Cerebellar nuclear complex (tissue), 1 donor: ENCODE measurements at places on chromosomes 2 and 18.

GRCh38 chr2:75565472-75566462 lies 5.0 kb upstream of the EVA1A start:
- DNase-seq, result no peak

GRCh38 chr18:54269893-54270844 lies 852 bp downstream of the POLI start:
- peak; percentile 7 for DNase-seq

- DNase-seq, result no peak
Observed at GRCh38 chr2:47908682-47909081, 2.4 kb upstream of the FBXO11 start.

- DNase-seq, result no peak
Observed at GRCh38 chr2:207926133-207926988, 99.0 kb downstream of the PLEKHM3 start.

GRCh38 chr2:44397447-44398175 lies 35.9 kb downstream of the CAMKMT start:
- no peak for DNase-seq

DNA sequence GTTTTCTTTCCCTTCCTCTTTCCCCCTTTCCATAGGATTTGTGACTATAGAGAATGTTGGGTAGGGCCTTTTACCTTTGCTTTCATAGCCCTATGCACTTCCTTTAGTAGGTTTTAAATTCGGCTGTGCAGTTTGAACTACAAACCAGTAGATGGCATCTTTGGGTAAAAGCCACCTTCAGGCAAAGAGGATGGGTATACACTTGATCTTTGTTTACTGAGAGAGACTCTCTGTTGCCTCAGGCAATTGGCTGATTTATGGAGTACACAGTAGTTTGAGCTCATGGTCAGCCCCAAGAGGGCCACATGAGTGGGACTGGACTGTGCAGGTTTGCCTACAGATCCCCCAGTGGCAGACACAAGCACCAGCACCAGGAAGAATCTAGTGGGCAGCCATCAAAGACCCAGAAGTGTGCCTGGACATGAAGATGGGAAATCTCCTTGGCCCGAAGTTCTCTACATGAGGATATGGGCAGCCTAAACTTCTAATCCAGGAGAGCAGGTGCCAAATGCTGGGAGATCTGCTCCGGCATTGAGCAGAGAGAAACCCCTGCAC lies 1304.3 kb upstream of the DDX18 start:
- no peak for DNase-seq

- DNase-seq, result no peak
Observed at GRCh38 chr2:159185401-159186130, 100.9 kb downstream of the WDSUB1 start.

DNA sequence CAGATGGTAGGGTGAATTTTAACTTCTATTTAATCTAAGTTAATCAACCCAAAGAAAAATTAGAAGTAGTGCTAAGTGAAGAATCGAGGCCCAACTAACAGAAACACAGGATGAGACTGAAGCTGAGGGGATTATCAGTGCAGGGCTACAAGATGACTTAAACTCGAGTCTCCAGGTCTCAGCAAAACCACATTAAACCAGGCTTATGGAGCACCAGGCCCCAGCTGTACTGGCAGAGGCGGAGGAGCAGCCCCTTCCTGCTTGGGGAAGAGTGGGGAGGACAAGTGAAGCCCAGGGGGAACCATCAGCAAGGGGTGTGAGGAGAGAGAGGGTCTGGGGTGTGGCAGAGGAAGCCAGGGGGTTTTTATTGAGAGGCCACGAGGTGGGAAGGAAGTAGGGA lies 135.9 kb upstream of the EPAS1 start:
- no peak for DNase-seq

- DNase-seq, result no peak
Observed at GRCh38 chr18:36355511-36355910, 58.0 kb downstream of the FHOD3 start.

DNA sequence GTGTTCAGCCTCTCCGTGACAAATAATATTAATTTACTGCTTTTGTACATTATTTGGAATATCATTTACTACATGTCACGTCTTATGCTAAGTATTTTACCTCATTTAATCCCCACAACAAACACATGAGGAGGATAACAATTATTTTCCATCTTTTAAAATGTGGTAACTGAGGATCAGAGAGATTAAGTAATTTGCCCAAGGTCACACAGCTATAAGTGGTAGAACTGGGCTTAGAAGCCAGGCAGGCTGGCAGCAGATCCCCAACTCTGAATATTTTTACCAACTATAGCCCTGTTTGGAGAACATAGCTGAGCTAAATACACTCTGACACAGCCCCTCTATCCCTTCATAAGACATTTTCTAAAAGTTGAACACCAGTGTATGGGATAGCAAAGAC lies 24.1 kb downstream of the AP1S3 start:
- no peak for DNase-seq
